ENCODE measurements at places on chromosomes 11 and 22.

DNA sequence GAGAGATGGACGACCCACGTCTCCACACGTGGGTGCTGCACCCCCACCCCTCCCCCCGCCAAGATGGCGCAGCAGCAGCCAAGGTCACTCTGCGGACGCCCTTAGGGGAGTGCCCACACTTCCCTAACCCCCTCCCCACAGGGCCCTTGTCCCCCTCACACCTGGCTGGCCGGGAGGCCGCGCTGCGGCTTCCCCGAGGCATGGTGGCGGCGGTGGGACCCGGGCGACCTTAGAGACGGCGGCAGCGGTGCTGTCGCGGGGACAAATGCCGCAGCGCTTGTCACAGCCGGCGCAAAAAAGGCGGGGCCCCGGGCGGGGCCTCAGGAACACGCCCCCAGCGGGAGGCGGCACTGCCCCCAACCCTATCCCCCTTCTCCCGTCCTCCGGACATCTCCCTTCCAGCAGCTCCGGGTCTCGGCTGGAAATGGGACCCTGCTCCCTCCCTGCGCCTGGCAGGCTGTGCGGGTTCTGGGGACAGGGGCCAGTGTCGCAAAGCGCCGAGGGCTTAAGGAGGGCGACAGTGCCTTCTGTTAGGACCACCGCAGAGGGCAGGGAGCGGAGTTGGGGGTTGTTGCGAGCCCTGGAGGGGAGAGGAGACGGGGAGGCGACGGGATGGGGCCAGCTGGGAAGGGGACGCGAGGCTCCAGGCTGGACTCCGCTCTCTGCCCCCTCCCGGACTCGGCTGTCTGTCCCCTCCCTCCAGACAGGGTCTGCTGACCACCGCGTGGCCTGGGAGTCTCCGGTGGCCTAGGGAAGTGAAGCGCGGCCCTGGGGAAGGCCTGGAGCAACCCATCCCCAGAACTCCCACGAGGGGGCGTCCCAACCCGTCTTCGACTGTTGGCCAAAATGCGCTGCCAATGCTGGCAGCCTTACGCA is at the start of gene CHCHD10:
TSS of gene CHCHD10 (minus strand) at position 300 of the 876 bp plus-strand sequence. CDS start at position 202, 98 bp downstream.
- peak; percentile 64 for DNase-seq

- no peak for DNase-seq
Observed at GRCh38 chr11:44764583-44764982, 37.8 kb downstream of the TSPAN18 start.

GRCh38 chr11:64638018-64638665 is 47.1 kb downstream of the SLC22A12 start:
- DNase-seq = no peak

DNA sequence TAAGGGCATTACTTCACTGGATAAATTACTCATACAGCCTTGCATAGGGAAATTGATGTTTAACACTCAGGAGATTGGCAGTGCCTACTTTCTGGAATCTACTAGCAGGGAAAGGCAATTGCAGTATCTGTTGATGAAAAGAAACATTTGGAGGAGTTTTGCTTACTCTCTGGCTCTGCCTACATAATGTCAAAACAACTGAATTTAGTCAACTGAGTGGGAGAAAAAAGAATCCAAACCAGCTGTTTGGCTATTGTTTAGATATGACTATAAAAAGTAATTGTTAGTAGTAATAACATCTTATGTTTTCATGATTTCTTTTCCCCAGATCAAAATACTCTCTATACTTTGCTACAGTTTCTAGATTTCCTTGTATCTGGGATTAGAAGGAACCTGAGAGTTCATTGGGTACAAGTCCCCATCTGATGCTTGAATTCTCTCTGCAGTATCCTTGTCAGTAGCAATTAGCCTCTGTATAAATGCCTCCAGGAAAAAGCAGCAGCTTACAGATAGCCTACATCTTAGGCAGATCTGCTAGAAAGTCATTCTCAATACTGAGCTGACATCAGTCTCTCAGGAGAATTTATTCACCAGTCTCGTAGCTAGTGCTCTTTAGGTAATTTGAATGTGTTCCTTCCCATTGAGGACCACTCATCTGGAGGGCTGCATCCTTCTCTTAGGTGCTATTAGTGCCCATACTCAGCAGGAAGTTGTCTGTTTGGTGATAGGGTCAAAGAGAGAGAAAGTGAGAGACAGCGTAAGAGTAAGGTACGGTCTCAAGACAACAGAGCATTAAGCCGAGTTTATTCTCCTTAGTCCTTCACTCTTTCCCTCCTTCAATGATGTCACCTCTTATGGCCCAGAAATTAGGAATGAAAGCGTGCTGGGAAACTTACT is 185.9 kb upstream of the CCDC90B start:
- no peak for DNase-seq

GRCh38 chr22:38824585-38824984 is 19.2 kb downstream of the NPTXR start:
- no peak for DNase-seq

- no peak for DNase-seq
Observed at GRCh38 chr11:92735039-92735438, 234.4 kb upstream of the MTNR1B start.

All from NCI-H1105 (cell line).